Hematopoietic multipotent progenitor cell treated with erythropoietin and hydrocortisone succinate and interleukin-3 and kit ligand, for 6 days (in vitro differentiated cells): ENCODE measurements at places on chromosomes 5 and 9.

DNA sequence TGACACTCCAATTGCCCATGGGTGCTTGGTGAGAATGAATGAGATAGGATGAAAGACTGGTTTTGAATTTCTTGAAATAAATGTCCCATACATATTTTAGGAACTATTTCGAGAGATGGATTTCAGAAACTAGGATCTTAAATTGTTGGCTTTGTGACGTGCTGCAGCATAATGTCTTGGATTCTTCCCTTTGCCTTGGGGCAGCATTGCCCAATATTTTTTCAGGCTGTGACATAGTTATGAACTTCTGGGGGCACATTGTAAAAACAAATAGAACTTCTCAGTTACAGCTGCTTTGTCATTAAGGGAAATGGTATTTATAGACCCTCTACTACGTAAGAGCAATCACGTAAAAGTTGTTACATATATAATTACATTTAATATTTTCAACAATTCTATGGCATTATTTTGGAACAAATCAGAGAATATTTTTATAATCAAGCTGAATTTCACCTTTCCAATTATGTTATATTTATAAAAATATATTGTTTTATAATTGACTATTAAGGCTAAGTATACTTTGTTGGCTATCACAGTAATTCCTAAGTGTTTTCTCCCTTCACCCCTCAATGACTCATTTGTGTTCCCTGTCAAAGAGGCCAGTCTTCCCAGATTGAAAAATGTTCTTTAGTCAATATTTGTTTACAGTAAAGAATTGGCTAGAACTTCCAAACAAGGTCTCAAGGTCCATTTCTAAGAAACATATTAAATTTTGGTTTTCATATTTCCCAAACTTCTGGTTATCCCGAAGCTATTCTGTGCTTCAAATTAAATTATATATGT, 1388.3 kb upstream of the ACO1 start:
- DNase-seq = no peak

- DNase-seq = peak; percentile 17
Measured at GRCh38 chr5:10439692-10440091, 2.0 kb upstream of the ROPN1L start.

GRCh38 chr5:134136771-134137170, 22.3 kb downstream of the TCF7 start:
- no peak for DNase-seq

DNA sequence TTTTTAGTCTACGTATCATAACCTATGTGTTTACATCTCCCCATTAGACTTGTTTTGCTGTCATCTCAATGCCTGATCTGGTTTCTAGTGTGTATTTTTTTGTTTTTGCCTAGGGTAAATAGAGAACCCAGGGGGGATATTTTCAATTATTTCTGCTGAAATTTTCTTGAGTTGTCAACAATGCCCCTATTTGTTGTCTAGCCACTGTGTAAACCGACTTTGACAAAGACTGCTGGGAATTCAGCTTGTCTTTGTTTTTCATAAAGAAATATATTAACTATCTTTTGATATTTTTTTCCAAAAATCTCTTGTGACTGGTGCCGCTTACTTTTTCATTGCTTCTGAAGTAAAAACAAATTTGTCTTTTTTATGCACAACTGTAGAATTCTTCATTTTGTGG, 28.1 kb downstream of the MACIR start:
- DNase-seq = no peak

DNA sequence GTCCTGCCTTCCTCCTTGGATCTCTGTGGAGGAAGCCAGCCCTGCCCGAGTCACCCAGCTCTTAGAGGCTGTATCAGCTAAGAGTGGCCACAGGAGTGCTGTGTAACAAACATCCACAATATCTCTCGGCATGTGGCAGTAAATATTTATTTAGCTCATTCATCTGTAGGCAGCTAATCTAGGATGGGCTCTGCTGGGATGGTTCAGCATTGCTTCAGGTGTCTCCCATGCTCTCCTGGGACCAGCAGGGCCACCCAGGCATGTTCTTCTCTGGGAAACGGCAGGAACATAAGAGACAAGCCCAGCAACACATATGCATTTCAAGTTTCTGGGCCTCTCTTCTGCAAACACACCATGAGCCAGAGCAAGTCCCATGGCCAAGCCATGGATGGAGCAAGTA, 56.1 kb downstream of the HRH2 start:
- no peak for DNase-seq

GRCh38 chr9:129163753-129164152, 14.3 kb downstream of the IER5L start:
- no peak for DNase-seq

- DNase-seq = no peak
Measured at GRCh38 chr5:68587171-68587570, 371.6 kb downstream of the PIK3R1 start.

DNA sequence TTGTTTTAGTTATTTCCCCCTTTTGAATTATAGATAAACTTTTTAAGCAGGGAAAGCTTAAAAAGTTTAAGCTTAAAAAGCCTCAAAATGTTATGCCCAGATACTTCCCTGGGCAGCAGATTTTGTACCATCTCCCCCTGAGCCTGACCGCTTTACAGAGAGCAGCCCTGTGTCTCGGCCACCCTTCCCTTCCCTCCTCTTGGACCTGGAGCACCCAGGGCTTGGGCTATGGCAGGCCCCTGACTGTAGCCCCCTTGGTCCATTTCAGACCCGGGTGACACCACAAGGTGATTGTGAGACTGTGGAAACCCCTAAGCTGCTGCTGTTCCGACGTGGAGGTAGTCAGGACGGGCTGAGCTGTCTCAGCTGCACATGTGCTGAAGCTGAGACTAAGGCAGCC, 97.7 kb downstream of the RALGPS1 start:
- no peak for DNase-seq

DNA sequence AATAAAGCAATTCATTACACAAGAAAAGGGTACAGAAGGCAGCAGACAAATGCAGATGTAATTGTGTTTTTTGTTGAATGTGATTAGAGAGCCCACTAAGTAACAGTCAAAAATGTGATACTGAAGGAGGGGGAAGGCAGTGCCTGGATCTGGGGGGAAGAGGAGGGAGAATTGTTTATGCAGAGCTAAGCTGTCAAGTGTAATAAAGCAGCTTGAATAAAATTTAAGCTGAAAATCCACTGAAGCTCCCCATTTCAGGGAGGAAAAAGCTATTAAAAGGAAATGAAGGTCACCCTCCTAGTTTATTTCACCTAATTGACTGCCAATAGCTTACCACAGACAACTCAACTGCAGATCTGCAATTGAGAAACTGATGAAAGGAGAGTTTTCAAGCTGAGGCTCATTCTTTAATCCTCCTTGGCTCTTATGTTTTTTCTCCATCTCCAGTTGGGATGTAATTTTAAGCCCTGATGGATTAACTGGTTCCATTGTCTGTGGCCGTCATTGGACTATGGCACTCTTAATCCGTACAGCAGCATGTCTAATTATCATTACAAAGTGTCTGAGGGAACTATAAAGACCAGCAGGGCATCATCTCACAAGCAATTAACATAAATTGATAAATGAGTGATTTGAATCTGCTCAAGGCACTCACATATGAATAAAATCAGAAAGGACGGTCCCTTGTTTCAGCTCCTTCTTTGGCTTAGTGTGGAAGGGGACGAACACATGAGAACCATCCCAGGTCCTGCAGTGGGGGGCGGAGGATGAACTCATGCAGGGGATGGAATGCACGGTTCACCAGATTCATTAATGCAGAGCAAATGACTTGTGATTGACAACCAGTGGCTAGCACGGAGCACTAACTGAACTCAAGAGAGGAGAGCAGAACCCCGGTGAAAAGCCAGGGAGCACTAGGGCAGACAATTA, 38.5 kb downstream of the TLE1 start:
- no peak for DNase-seq

DNA sequence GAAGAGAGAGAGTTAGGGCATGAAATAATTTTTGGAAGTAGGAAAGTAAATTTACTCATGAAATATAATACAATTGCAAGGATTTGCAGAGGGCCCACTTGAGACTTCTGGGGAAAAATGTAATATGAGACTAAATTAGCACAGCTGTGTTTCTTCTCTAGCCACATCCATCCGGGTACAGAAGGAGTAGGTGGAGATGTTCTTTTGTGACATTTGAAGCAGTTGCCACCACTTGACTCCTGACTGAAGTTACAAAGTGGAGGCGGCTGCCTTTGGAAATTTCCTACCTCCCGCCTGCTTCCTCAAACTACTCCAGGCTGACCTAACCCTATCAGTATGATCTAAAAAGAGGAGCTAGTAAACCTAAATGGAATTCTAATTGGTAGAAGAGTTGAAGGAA, 58.1 kb upstream of the SHISAL2B start:
- DNase-seq = no peak

DNA sequence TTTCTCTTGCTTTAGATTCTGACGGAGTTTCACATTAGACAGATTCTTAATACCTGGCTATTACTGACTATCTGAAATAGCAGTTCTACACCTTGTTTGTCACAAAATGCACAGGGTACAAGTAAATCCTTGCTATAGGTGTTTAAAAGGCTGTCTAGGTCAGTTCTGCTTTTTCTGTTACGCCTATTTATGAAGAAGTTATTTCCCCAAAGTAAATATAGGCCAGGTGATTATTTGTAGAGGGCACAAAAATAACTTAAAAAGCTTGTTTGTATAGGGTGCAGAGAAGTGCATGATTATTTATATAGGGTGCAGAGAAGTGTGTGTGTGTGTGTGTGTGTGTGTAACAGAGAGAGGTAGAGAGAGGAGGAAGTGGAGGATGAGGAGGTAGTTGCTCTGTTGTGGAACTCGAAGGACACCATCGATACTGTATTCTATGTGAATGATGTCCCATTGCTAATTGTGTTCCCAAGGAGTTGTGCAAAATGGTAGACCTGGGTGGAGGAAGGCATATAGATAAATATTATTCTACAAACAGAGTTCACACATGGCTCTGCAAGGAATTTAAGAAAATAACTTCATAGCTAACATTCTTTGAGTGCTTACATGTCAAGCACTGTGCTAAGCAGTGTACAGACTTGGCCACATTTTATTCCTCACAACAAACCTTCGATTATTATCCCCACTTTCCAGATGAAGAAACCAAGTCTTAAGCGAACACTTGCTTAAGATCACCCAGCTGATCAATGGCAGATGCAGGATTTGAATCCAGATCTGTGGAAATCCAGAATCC, 96.3 kb upstream of the EQTN start:
- no peak for DNase-seq

- DNase-seq = no peak
Measured at GRCh38 chr5:81820863-81821262, 70.0 kb upstream of the SSBP2 start.

DNA sequence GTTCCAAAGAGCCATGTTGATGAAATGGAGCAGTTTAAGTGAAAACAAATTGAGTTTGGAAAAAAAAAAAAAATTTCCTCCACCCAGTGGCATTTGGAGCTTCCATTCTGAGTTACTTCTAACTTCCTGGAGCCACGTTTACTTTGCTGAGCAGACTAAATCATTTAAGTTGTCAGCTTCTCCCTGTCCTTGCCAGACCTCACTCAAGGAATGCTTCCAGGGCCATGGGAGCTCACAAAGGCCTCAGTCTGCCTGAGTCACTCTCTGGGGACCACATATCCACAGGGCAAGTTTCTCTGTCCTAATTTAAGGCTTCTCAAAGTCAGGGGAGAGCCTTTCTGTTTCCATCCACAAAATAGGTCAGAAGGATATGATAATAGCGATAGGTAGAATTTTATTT, 210.3 kb upstream of the TNC start:
- no peak for DNase-seq

DNA sequence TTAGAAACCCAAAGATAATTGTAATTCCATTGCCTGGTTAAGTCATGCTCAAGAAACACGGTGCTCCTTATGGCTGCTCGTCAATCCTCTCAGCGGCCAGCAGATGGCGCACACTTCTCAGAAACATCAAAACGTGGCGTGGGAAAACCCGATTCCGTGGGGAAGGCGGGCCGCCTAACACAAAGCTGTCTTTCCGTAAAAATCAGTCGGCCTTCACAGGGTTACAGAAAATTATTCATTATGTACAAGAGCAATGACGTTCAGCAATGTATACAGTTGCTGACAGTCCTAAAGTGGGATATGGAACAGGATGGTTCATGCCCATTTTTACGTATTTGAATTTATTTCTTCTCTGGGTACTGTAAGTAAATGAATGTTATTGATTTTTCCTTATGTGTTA, 83.5 kb downstream of the PDE4D start:
- peak; percentile 79 for DNase-seq

GRCh38 chr5:157390551-157391297, 69.3 kb upstream of the NIPAL4 start:
- no peak for DNase-seq

- no peak for DNase-seq
Measured at GRCh38 chr9:92349771-92350739, 24.3 kb downstream of the CENPP start.

DNA sequence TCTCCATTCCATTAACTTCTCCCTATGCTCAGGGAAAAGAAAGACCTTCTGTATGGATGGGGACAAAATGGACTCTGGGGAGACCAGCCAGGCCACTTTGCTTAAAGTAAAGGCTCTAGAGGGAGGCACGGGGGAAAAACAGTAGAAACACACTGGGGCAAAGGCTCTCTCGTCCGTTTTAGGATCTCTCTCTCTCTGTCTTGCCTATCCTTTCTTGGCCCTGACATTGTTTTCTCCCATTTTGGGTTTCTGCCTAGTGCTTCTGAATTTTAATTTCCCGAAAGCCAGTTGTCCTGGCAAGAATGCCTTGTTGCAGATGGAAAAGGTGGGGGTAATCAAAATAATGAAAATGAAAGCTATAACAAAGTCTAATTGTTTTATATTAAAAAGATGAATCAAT, 28.2 kb downstream of the NMUR2 start:
- DNase-seq = no peak

DNA sequence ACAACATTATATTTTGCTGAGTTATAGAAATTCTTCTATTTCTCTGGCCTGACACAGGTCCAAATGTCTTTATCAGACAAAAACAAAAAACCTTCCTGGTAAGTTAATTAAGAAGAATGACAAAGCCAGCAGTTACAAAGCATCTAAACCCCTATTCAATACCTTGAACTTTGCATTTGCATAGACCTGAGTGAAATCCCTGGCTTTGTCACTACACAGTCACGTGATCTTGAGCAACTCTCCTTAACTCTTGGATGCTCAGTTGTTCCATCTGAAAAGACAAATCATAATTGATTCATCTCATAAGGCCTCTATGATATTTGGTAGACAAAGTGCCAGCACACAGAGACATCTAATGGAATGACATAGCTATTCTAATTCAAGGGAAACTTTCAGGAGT, 166.6 kb upstream of the PPP1R2B start:
- no peak for DNase-seq

GRCh38 chr5:18797222-18797621, 1163.0 kb downstream of the TAF11L14 start:
- DNase-seq = no peak

DNA sequence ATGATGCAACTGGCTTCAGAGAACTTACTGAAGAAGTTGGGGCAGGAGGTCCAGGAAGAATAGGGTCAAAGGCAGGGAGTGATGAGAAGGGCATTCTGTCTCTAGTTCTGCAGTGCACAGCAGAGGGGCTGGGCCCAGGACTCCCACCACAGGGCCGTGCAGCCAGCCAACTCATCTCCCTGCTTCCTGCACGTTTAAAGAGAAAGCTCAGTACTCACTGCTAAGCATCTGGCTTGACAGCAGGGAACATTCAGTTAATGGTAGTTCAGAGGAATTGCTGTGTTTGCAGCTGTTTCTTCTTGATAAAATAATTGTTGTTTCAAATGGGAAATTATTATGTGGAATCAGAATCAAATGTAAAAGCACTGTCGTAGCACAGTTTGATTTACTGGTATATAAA, 25.6 kb upstream of the SCAMP1 start:
- DNase-seq = no peak

GRCh38 chr5:3122216-3122615, 370.7 kb upstream of the IRX2 start:
- DNase-seq = no peak
